ENCODE measurements at places on chromosomes 12 and 14. TPM values are rescaled to one million over a fixed set of nuclear protein-coding genes. Genes with fewer than 3 reads are reported as not detected.

The OVCH1 gene
- not detected for total RNA-seq

The IFNG-AS1 gene
- not detected for total RNA-seq

The CCDC92 gene
- 31.0 TPM for total RNA-seq

- peaks cover 30% of the 10 kb centered on the region for H3K36me3 ChIP-seq
- H3K27ac ChIP-seq: peak overlapping the region; percentile 90
Observed at GRCh38 chr12:14384783-14385638, 19.5 kb downstream of the ATF7IP start.

All from activated T-cell treated with anti-CD3 and anti-CD28 coated beads, Interleukin-2, amount 50 U/mL, for 72 hours (primary cell).